GM12865 (cell line): ENCODE measurements at places on chromosomes 11 and 22.

DNA sequence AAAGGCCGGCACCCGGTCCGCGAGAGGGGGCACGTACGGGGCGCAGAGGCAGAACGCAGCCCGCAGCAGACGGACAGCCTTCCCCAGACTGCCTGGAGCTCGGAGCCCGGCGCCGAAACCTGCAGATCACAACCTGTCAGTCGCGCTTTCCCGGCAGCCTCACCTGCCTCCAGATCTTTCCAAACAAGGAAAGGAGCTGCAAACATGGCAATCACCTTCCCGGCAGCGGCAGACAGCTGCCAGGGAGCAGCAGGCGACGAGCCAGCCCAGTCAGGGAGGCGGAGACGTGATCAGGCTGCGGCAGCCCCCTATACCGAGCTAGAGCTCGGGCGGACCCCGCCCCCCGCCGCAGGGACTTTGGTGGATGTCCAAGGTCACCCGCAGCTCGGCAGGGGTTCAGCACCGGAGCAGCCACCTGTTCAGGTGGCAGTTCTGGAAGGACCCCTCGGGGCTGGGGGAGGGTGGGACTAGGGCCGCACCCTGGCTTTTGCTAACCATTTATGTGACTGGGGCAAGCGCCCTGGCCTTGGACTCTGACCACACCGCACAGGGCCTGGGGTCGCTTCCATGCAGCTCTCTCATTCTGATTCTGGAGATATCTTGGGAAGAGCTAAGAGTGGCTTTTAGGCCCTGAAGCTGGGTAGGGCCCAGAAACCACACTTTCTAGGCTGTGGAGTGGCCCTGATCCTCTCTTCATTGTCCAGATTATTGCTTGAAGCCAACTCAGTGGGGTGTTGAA is 143.8 kb downstream of the NECTIN1 start:
- DNase-seq = no peak

- no peak for DNase-seq
Observed at GRCh38 chr11:78993802-78994430, 419.3 kb upstream of the NARS2 start.

GRCh38 chr11:34432822-34433221 is 5.9 kb upstream of the CAT start:
- DNase-seq = no peak

DNA sequence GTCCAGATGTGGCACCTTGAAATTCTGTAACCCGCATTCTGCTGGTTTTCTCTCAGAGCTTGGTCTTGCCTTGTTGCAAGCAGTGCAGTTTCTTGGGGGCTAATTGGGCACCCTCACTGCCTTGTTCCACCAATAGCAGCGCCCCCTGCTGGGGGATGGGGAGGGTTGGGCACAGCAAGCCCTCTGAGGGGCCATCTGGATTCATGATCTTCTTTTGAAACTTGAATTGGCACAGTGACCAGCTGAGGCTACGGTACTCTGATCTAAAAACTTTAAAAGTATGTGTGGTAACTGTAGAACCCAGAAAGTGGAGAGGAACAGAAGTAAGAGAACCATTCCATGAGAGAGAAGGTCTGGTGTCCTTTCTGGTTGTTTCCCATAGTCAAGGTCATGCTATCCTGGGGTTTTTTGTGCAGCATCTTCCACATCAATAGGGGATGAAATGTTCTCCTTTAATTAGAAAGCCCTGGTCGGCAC is 64.2 kb downstream of the MED15 start:
- DNase-seq = peak; percentile 63

DNA sequence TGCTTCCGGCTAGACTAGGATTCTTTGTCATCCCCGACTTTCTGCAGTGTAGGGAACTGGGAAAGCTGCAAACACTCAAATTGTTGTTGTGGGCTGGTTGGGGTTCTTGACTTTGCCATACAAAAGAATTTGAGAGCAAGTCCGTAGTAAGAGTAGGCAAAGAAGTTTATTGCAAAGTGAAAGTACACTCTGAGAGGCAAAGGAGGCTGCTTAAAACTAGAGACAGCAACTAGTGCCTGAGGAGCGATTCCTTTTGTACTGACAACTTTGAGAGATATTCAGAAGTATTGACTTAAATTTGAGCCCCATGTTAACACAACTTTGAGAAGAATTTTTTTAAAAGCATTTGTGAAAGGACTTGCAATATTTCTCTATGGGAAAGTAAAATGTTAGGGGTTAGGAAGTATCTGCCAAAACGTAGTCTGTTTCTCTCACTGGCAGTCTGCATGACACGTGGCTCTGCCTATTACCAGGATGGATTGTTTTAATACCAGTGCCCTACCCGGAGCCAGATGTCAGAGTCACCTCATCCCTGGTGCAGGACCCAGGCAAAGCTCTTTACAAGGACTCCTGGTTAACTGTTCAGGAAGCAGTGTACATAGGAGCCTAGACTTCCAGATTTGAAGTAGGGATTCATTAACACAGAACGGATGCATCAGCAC is 85.0 kb upstream of the CLPB start:
- no peak for DNase-seq

- DNase-seq = no peak
Observed at GRCh38 chr11:15434529-15434928, 319.8 kb downstream of the INSC start.

- DNase-seq = peak; percentile 89
Observed at GRCh38 chr22:42760806-42761565, 40.3 kb upstream of the A4GALT start.

DNA sequence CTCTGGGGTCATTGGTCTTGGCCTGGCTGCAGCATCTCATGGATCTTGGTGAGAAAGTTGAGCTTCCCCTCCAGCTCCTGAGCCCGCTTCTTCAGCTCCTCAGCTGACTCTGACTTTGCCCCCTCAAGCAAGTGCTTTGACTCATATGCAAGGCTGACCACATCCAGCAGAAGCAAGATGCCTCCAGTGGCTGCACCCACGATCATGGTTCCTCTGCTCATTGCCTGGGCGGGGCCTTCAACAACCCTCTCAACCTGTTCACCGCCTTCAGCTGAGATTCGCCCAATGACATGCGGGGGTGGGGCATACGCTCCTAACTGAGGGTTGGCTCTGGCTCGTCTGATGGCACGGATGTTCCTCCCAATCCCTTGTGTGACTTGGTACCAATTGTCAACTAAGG is 11.9 kb downstream of the APOL2 start:
- DNase-seq = no peak

- no peak for DNase-seq
Observed at GRCh38 chr11:82945682-82946081, 44.1 kb downstream of the DDIAS start.

DNA sequence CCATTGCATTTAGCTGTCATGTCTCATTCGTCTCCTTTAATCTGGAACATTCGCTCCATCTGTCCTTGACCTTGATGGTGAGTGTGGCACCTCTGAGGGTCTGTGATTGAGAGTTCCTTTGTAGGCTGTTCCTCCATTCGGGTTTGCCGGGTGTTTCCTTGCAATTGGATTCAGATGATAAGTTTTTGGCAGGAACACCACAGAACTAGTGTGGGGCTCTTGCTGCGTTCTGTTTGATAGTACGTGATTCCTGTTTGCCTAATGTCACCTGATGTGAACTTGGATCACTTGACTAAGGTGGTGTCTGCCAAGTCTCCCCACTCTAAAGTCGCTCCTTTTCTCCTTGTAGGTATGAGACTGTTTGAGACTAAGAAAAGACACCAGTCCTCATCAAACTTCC is 109.7 kb upstream of the TMEM45B start:
- DNase-seq = no peak

- no peak for DNase-seq
Observed at GRCh38 chr11:27401833-27402316, 38.9 kb upstream of the CCDC34 start.

DNA sequence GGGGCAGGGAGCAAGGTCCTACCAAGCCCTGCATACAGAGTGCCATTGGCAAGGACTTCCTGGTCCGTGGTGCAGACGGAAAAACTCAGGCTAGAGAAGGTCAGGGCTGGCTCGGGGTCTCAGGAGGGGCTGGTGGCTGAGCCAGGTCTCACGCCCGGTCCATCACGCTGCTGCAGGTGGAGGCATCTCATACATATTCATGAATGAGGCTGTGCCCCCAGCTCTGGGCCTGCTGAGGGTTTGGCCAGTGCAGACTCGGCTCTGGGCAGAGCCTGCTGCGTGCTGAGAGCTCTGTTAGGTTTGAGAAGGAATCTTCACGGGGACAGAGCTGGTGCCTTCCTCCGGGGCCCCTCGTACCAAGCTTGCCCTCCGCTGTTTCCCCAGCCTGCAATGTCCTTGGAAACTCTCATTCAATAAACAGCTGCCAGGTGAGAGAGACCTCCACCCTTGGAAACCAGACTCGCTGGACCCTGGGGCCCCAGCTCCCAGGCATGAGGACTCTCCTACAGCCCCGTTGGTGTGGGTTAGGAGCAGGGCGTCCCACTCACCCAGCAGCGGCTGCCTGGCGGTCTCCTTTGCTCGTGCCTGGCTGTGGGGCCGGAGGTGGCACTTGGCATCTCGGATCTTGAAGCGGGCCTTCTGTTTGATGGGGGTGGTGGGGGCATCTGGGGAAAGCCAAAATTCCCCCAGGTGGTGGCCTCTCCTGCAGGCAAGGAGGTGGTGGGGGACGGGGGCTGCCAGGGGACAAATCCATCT is 33.9 kb upstream of the TTLL12 start:
- DNase-seq = no peak

DNA sequence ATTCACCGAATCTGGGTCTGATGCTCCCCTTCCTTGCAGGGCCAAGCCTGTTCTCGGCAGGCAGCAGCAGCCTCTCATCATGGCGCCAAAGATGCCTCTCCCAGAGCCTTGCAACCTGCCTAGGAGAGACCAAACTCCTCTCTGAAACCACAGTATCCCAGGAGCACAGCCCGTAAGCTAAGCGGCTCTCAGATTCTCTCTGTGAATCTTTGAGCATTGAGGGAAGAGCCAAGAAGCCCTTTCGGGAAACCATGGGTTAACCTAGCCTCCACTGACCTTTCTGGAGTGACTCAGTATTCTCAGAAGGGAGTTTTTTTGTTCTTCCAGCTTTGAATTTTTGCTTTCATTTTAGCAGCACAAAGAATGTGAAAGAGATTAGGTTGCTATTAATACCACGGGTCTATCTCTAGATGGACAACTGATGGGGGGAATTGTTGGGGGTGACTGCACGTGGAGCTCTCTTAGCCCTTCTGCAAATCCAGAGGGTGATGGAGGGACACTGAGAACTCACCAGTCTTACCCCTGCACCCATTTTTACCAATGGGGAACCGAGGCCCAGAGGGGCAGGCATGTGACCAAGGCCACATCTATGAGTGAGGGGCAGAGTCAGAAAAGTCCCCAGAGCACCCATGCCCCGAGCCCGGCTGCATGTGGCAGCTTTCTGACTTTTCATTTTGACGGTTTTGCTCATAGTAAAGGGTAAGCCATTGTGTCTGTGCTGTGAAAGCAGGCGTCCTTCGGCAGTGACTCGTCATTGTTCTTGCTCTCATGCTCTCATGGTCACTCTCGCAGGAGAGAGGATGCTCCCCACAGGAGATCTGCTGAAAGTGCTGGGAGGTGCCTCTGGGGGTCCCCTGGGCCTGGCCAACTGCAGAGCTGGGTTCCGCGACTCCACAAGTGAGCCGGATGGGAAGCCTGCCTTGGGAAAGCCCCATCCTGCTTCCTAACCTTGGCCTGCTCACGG is 36.0 kb downstream of the IRAG1 start:
- DNase-seq = peak; percentile 72

DNA sequence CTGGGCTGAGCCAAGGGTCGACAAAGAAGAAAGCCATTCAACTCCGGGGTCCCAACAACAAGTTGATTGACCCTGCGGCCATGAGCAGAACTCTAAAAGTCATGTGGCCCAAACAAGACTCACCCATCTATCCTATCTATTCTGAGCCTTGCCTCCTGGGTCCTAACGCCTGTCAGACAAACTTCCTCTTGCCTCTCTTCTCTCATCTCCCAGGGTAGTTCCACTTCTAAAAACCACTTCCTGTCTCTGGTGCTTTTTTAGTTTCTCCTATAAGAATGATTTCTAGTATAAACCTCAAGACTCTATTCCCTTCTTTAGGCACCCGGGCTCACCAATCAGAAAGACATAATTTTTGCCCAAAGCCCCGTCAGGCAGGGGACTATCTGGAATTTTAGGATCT is 530.2 kb downstream of the DLG2 start:
- DNase-seq = peak; percentile 23

- DNase-seq = no peak
Observed at GRCh38 chr11:2511421-2512369, 66.9 kb downstream of the KCNQ1 start.

DNA sequence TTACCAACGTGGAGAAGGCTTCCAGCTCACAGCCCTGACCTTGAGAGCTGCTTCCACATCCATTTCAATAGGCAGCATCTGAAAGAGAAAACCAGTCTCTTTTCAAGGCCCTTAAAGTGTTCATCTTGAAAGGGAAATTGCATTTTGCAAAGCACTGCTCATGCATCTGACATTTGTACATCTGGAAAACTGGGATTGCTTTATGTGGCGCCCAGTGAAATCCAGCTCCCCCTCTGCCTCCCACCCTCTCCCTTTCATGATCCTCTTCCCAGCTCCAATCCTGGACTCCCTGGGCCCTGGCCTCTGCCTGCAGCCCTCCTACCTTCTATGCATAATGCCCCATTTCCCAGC is 17.4 kb downstream of the TP53AIP1 start:
- no peak for DNase-seq

GRCh38 chr22:43731988-43732387 is 80.1 kb downstream of the EFCAB6 start:
- DNase-seq = no peak

GRCh38 chr11:63840356-63841060 is 1.6 kb downstream of the MARK2 start:
- DNase-seq = peak; percentile 46

- DNase-seq = no peak
Observed at GRCh38 chr22:50694766-50695420, 22.3 kb downstream of the SHANK3 start.

DNA sequence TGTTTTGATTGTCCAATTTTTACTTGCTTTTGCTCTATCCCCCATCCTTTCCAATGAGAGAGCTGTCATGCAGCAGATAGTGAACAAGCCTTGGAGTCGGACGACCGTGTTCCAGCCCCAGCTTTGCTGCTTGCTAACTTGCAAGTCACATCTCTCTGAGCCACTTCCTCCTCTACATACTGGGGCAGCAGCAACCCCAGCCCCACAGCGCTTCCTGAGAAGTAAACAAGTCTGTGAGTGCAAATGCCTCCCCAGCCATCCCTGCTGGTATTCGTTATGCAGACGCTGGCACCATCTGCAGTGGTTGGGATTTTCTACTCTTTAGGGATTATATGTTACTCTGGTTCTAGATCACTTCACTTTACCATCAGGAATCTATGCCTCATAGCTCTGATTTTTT is 35.0 kb downstream of the TPBGL start:
- peak; percentile 68 for DNase-seq

DNA sequence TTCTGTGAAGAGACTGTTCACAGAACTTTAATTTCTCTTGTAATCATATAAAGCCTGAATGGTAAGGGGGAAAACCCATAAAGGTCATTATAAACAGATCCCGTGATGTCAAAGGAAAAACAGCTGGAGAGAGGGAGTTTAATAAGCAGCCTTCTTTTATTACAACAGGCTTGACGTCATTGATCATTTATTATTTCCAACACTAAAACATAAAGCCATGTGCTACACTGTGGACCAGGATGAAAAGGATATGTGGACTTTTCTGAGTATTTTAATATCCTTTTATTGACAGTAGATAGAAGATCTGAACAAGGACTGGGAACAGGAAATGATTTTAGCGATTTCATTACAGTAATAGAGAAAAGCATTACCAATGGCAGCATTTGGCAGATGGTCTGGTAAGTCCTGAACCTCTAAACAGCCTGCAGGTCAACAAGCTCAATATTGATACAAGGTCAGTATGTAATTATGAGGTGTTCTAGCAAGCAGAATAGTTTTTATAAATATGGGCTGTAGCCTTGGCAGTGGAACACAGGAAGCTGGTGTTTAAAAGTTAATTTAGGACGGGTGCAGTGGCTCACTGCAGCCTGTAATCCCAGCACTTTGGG is 25.1 kb upstream of the TPH1 start:
- no peak for DNase-seq

GRCh38 chr11:119194811-119195440 is 9.7 kb downstream of the NHERF4 start:
- no peak for DNase-seq
